ENCODE measurements at places on chromosomes 7 and 10. TPM values are rescaled to one million over a fixed set of nuclear protein-coding genes. Genes with fewer than 3 reads are reported as not detected.
A peak's percentile ranks its signal among the peaks of the same experiment; 100 is the strongest.

HGF gene
- 12.2 TPM for total RNA-seq

SORBS1 gene
- 95.1 TPM for total RNA-seq

GRCh38 chr10:97483921-97484320 is 14.3 kb downstream of the MMS19 start:
- peaks cover 12% of the 10 kb centered on the region for H3K36me3 ChIP-seq
- H3K4me1 ChIP-seq, result no peaks in the 10 kb centered on the region
- no peak for DNase-seq
- H3K27ac ChIP-seq, result no peak overlapping the region

- no peak overlapping the region for H3K4me3 ChIP-seq
- H3K36me3 ChIP-seq, result peaks cover 10% of the 10 kb centered on the region
- no peak for DNase-seq
- H3K27ac ChIP-seq, result no peak overlapping the region
- H3K27me3 ChIP-seq, result no peaks in the 10 kb centered on the region
Observed at GRCh38 chr10:79344502-79345195, 2.6 kb upstream of the PPIF start.

DNA sequence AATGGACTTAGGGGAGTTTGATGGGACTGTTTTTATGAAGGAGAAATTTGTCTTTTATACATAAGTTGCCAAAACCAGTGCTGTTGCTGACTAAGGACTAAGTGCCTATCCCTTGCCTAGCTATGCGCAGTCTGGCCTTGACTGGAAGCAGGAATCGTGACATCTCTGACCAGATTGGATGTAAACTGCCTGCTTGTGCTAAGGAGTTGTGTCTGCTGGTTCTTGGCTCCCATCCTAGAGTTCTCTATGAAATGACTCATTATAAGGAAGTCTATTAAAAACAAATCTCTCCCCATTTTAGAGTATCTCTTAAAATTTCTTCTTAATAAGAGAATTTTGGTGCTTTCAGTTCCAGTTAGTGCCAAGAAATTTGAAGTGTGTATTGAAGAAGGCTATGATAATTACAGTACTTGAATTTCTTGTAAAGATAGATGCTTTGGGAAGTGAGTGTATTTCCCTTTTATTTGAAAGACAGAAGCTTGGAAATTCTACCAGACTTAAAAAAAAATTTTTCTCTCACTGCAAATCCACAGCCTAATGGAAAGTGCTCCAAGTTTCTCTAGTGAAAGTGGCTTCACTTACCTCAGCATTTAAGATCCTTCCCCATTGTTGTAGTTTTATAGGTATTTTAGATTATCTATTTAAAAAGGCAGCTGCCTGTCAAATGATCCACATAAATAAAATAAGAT is 77.6 kb downstream of the BICC1 start:
- H3K27me3 ChIP-seq, result no peaks in the 10 kb centered on the region
- no peaks in the 10 kb centered on the region for H3K4me1 ChIP-seq
- DNase-seq, result peak; percentile 55
- H3K27ac ChIP-seq, result no peak overlapping the region
- no peaks in the 10 kb centered on the region for H3K36me3 ChIP-seq

- H3K27me3 ChIP-seq, result no peaks in the 10 kb centered on the region
- H3K27ac ChIP-seq, result no peak overlapping the region
- no peaks in the 10 kb centered on the region for H3K4me1 ChIP-seq
- no peak overlapping the region for H3K4me3 ChIP-seq
- no peaks in the 10 kb centered on the region for H3K36me3 ChIP-seq
- no peak for DNase-seq
Observed at GRCh38 chr10:30763918-30764317, 134.4 kb upstream of the LYZL2 start.

Data from spinal cord (tissue), 10 donors.